ENCODE measurements at places on chromosomes 4 and X.

- no peak for DNase-seq
These were observed 394.9 kb upstream of the BOD1L1 start for GRCh38 chr4:14022456-14022855.

DNA sequence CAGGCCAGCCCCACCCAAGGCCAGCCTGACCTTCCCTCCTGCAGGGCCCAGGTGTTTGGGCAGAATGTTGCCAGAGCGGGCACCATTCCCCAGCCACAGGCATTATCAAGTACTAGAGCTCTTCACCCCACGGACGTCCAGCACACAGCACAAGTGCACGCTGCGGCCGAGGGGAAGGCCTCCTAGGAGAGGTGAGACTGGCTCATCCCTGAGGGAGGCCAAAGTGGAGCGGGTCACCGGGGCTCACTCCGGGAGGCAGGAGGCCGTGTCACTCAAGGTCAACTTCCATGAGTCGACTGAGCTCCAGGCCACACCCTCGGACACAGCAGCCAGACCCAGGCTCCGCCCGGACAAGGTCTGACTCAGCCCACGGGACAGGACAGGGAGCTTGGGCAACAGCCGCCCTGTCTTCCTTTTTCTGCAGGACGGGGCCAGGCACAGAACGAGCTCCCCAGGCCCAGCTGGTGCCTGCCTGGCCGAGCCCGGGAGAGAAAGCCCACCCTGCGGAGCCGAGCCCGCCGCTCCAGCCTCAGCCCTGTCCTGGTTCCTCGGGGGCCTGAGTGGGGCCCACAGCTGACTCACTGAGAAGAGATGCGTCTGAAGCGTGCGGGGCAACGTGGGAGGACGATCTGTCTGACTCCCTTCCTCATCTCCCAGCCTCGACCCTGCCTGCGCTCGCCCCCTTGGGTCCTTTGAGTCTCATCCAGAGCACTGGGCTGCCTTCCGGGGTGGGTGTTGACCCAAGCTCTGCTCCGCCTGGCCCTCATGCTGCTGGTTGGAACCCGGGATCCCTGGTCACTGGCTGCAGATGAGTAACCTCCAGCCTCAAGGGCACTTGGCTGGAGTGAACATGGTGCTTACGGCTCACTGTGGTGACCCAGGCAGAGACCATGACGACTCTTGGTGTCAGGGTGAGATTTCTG lies 1.6 kb downstream of the SLC49A3 start:
- no peak for DNase-seq

DNA sequence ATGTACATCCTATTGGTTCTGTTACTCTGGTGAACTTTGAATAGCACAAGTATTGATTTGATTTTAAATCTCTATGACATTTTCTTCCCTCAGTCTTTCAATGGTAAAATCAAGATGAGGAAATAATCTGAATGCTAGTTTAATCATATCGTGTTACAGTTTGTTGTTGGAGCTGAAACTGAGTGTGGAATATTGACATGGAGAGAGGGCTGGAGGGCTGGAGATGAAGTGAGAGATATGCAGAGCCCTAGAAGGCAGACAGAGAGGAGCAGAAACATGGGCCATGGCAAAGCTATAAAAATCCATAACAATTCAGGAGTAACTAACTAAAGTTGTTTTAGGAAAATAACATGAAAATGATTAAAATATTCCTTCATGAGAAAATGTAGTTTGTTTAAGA lies 141.1 kb downstream of the BANK1 start:
- no peak for DNase-seq

GRCh38 chrX:154517101-154517781 lies 1.2 kb upstream of the FAM3A start:
- DNase-seq = no peak

GRCh38 chrX:134443020-134443419 lies 16.9 kb upstream of the HPRT1 start:
- DNase-seq = no peak

DNA sequence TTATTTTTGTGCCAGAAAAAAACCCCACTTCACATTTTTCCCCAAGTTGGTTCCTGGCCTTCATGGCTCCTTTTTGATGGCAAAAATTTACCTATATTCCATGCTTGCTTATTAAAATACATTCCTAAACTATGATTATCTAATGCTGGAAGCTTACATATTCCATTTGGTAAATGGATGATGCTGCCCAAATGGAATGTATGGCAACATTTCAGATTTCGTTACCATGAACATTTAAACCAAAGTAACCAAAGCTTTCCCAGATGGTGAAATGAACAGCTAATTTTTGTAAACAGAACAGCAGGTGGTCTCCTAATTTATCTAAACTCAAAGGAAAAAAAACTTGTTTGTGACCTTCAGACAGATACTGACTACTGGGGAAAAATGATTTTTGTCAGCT lies 110.8 kb upstream of the TEX13A start:
- DNase-seq = no peak

DNA sequence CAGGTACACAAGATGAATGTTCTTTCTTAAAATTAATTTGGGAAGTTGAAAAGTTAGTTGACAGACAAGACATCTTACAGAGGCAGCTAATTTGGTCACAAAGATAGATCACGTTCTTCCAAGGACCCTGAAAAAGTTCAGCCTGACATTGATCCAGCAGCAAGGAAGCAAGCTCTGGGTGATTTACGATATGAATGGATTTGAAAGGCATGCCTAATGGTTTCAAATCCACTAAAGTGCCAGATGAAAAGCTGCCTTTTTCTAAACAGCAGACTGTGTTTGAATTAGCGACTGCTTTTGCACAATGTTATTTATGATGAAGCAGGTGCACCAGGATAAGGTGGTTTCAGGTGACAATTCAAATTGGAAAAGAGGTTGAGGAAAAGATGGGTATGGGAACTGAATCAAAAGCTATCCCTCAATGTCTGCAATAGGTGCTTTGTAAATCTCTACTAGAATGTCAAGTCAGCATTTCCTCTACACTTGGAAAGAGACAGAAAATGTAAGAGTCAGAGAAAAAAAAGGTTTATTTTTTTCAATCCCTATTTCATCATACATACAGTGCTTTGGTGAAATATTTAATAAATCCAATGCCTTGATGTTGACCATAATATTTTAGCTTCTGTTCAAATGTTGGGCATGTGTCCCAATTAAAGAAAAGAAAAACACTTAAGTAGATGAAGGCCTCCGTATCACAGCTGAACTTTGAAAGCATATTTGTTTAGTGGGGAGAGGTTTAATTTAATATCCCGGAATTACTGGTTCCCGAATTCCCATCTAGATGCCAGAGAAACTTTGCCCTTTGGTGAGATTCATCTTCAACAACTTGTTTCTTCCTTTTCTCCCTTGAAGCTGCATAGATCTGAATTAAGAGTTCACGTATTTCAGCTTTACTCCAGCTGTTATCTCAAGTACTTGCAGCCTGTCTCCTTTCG lies 6.0 kb downstream of the RASGEF1B start:
- no peak for DNase-seq

GRCh38 chr4:2761035-2761923 lies 5.1 kb upstream of the TNIP2 start:
- no peak for DNase-seq

GRCh38 chr4:76830964-76831703 lies 66.8 kb downstream of the SOWAHB start:
- DNase-seq = no peak

GRCh38 chr4:108965472-108966076 lies 202.7 kb upstream of the ETNPPL start:
- no peak for DNase-seq

GRCh38 chrX:154840856-154841255 lies 6.4 kb upstream of the SMIM9 start:
- no peak for DNase-seq

- no peak for DNase-seq
These were observed 1.6 kb upstream of the F8 start for GRCh38 chrX:155023907-155024833.

DNA sequence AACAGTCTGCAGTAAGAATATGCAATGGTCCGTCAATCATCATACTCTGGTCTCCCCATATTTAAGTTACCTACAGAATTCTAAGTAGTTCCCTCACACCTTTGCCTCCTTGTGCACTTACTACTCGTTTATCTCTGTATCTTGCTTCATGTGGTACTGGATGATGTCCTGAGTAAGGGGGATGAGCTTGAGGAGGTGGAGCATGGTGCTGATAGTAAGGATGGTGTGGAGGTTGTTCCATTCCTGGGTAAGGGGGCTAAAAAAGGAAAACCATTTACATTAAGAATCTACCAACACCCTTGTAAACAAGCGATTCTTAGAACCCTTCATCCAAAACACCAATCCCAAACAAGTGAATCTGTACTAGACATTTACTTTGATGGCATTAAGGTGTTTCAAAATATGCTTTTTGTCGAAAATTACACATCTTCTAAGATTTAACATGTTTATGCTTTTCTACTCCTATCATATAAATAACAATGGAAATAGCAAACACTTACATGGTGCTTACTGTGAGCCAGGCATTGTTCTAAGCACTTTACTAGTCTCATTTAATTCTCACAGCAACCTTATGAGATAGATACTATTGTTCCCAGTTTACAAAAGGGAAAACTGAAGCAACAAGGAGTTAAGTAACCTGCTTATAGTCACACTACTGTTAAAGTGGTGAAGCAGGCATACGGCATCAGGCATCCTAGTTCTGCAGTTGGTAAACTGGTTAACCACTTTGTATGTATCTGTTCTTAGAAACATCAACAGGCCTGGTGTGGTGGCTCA lies 33.5 kb downstream of the YTHDC1 start:
- no peak for DNase-seq

GRCh38 chrX:4263030-4263803 lies 549.8 kb upstream of the PRKX start:
- no peak for DNase-seq

DNA sequence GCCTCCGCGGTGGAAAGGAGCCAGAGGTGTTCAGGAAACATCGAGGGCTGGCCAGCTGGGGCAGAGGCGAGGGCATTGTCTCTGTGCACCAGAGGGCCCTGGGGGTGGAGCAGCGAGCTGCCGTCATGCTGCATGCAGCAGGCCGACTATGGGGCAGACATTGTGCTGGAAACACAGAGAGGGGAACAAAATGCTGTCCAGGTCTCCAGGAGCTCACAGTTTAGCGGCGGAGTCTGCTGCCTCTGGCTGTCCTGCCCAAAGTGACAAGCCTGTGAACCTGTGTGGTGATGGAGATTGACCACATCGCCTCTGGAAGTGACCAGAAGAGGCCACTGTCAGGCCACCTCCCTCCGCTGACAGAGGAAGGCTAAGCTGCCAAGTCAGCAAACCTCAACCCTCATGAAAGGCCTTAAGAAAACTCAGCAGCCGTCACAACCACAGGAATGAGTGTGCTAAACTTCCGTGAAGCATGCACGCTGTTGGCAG lies 20.1 kb upstream of the SASH3 start:
- DNase-seq = no peak

DNA sequence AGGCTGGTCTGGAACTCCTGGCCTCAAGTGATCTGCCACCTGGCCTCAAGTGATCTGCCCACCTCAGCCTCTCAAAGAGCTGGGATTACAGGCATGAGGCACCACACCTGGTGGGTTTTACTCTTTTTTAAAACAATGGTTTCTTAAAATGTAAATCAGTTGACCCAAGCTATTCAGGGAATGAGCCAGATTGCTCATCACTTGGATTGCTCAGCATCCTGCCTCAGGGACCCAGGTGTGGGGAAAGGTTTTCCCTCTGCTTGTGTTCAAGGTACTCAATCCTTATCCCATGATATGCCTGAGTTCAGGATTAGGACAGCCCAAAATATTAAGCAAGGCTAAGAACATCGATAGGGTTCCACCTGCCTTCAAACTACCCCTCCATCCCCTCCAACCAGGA lies 67.4 kb downstream of the CHRNA9 start:
- no peak for DNase-seq

- DNase-seq = no peak
These were observed 178.4 kb downstream of the DHX15 start for GRCh38 chr4:24405926-24406325.

- no peak for DNase-seq
These were observed 23.3 kb downstream of the ADGRL3 start for GRCh38 chr4:61223385-61223784.

- DNase-seq = no peak
These were observed 278.5 kb upstream of the UGT8 start for GRCh38 chr4:114320126-114320525.

GRCh38 chrX:65674204-65674893 lies 6.9 kb downstream of the MSN start:
- DNase-seq = no peak

DNA sequence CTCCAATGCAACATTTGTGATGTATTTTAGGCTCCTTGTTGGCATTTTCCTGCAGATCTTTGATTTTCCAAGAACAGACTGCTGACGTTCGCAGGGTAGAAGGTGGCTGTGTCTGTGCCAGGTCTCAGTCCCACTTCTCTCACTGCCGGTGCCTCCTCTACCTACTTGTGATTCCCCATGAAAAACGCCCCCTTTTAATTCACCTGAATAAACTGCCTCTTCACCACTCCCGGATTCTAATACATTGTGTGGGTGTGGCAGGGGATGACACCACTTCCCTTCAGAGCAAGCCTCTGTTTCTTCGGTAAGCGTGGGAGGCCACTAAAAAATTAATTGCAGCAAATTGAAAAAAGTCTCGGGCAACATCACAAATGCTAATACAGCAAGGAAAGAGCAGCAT lies 96.1 kb upstream of the FAM9B start:
- no peak for DNase-seq

DNA sequence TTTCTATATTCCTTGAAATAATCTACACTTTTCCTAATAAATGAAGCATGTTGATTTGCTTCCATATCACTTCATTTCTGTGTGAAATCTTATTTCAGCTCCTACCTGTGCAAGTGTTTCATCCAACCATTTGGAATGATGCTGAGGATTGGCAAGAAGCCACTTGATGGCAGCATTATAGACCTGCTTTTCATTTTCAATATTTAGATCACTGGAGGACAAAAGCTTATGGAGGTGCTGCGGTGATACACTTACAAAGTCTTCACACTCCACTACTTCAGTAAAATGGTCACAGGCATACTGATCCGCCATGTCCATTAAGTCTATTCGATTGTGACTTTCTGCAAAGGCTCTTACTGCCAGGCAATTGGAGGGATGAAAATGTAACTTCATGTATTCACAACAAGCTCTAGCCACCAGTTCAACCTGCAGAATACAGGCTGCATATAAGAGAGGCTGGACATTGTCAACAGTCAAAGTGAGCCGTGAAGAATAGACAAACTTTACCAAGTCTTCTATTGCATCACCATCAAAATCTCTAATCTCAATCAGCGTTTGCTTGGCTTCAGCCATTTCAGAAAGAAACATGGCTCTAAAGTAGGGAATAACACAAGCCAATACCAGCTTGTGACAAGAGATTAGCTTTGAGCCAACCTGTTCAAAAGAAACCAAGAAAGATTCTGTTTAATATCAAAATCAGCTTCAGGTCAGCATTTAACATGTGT lies 35.1 kb downstream of the KLHL8 start:
- DNase-seq = no peak

DNA sequence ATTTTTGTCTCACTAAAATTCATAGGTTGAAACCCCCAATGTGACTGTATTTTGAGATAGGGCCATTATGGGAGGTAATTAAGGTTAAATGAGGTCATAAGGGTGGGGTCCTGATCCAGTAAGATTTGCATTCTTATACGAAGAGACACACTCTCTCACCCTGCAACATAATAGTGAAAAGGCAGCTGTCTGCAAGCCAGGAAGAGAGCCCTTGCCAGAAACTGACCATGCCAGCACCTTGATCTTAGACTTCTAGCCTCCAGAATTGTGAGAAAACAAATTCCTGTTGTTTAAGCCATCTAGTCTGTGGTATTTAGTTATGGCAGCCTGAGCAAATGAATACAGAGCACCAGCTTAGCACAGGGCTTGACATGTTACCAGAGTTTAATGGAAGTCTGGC lies 17.5 kb upstream of the IGSF1 start:
- no peak for DNase-seq

Data from activated T-helper 1 cell treated with Interleukin-2 at 50 U/mL for 16 hours (primary cell).